ENCODE measurements at places on chromosomes 13 and 19.

- no peak for DNase-seq
Measured at GRCh38 chr13:40470660-40471059, 195.8 kb downstream of the FOXO1 start.

- DNase-seq = peak; percentile 77
Measured at GRCh38 chr19:16897029-16897855, 8.4 kb downstream of the F2RL3 start.

DNA sequence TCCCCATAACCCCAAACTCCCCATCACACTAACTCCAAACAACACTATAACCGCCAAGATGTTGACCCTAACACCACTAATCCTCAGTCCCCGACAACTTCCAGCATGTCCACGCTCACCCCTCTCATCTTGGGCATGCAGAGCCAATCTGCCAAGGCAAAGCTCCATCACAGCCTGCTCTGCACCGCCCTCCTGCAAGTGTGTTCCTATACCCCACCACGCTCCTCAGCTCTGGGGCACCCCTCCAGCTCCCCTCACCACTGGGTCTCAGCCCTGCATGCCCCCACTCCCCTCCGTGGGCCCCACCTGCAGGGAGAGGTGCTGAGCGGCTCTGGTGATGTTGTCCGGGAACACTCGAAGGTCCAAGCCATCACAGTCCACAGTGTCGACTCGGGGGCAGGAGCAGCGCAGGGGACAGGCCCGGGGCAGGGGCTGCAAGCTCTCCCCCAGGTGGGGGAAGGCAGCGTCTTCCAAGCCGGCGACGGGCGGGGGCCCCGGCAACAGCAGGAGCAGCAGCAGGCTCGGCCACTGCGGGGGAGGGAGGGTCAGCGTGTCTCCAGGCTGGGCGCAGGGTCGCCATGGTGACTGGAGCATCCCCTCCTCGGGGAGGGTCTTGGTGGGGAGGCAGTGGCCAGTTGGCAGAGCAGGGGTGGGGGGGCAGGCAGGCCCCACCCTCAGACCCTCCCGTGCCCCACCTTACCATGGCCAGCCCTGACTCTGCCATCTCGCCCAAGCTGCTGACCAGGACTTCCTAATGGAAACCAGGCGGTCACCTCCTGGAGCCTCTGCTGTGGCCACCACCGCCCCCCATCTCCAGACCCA, 527 bp downstream of the PODNL1 start:
- DNase-seq = no peak

DNA sequence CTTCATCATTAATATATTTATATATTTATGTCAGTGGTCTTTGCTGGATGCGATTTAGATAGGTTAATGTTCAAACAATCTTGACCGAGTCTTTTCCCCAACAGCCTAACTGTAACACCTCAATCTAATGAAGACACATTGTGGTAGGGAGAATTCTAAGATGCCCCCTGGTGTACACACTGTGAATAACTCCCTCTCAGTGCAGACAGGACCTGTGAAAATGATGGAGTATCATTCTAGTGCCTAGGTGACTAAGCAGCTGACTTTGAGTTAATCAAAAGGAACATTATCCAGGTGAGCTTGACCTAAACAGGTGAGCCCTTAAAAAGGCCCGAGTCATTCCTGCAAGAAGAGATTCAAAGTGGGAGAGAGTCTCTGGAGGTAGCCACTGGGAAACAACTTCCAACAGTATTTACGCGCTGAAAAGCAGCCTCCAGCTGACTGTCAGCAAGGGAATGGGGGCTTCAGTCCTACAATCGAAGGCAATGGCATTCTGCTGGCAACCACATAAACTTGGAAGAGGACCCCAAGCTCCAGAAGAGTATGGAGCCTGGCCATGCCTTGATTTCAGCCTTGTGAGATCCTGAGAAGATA, 28.0 kb upstream of the KBTBD7 start:
- peak; percentile 48 for DNase-seq

- no peak for DNase-seq
Measured at GRCh38 chr13:40598569-40598968, 67.9 kb downstream of the FOXO1 start.

- no peak for DNase-seq
Measured at GRCh38 chr13:76677043-76677442, 209.2 kb downstream of the KCTD12 start.

GRCh38 chr13:44131069-44131614, 242.5 kb upstream of the SERP2 start:
- DNase-seq = no peak

DNA sequence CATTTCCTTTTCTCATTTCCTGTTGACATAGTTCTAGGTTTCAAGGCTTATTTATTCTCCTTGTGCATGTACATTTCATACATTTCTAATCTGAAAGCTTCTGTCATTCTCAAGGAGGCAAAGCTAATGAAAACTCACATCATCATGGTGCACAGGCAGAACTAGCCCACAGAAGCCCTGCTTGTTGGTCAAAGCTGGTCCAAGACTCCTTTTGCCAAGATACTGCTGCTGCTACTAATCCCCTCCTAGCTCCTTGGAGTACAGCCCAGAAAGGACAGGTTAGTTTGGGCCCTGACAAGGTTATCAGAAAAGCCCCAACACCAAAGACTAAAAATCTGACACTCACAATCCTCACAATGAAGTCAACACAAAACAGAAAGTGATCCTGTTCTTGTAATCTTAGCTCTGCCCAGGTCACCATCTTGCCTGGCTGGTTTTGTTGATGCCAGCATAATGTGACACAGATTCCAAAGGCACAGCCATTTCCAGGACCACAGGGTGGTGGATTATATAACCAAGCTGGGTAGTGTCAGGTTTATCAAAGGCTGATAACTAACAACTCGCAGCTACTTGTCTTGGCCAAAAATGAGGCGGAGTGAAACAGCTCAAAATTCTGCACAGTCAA, 417.4 kb downstream of the NDFIP2 start:
- DNase-seq = no peak

DNA sequence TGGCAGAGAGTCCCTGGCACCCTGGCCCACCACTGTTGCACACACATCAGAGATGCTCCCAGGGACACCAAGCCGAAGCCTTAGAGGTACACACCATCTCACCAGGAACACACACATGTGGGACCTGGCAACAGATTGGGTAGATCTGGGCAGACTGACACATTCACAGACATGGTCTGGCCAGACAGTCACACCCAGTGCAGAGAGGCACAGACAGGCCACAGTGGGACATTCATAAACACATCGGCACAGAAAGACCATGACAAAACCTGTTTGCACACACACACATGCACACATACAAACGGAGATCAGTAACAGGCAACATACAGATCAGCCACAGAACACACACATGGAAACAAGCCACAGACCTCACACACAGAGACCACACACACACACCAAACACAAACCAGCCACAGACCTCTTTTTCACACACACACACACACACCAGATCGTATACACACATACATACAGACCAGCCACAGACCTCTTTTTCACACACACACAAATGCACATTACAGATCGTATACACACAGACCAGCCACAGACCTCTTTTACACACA, 6.3 kb upstream of the JUNB start:
- DNase-seq = peak; percentile 27

DNA sequence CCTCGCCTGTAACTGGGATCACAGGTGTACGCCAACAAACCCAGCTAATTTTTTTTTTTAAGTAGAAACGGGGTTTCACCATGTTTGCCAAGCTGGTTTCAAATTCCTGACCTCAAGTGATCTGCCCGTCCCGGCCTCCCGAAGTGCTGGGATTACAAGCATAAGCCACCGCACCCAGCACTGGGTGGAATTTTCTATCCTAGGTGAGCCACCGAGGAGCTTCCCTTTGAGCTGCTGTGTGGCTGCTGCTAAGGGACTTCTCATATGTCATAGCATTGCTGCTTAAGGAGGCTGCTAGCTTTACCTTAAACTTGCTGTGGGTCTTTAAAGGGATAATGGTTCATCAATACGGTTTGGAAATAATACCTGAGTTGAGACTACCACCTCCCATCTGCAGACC, 2.9 kb upstream of the AMER2 start:
- no peak for DNase-seq

DNA sequence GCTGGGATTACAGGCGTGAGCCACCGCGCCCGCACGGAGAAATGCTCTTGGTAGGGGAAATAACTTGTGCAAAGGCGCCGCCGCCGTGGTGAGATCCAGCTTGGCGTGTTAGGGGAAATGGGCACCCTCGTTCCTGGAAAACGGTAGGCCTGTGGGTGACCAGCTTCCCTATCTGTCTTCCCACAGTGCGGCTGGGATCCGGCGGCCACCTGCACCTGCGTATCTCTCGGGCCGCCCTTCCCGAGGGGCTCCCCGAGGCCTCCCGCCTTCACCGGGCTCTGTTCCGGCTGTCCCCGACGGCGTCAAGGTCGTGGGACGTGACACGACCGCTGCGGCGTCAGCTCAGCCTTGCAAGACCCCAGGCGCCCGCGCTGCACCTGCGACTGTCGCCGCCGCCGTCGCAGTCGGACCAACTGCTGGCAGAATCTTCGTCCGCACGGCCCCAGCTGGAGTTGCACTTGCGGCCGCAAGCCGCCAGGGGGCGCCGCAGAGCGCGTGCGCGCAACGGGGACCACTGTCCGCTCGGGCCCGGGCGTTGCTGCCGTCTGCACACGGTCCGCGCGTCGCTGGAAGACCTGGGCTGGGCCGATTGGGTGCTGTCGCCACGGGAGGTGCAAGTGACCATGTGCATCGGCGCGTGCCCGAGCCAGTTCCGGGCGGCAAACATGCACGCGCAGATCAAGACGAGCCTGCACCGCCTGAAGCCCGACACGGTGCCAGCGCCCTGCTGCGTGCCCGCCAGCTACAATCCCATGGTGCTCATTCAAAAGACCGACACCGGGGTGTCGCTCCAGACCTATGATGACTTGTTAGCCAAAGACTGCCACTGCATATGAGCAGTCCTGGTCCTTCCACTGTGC, 2.4 kb downstream of the GDF15 start:
- peak; percentile 82 for DNase-seq

GRCh38 chr13:40152145-40152544, 496.7 kb downstream of the COG6 start:
- no peak for DNase-seq

DNA sequence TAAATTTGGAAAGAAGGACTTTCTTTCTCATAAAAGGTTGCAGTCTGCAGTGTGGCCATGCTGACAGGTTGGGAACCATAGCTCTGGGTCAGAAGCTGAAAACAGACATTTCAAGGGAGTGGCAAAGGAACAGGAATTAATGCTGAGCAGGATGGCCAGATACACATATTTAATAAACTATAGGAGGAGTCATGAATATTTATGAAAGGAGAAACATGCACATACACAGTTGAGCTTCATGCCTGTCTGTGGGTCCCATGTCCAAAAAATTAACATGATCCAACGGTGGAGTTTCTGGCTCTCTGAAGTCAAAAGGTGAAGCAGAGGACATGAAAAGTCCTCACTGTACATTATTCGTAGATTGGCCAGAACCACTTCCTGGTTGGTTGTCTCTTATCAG, 2556.0 kb downstream of the PCDH9 start:
- no peak for DNase-seq

DNA sequence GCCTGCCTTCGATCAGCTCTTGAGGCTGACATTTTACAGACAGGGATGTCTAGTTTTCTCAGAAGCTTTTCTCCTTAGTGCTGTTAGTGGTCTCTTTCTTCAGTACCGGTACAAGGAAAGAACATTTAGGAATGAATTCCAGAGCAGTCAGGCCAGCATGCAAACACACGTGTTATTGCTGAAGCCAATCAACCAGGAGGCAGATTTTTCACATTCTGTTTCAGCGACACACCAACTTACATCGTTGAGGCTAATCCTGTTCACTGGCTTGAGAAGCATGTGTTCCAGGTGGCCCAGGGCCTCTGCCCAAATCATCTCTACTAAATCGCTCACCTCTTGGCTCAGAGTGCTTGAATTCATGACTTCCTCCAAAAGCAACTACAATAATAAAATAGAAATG, 19.2 kb downstream of the PARP4 start:
- no peak for DNase-seq

DNA sequence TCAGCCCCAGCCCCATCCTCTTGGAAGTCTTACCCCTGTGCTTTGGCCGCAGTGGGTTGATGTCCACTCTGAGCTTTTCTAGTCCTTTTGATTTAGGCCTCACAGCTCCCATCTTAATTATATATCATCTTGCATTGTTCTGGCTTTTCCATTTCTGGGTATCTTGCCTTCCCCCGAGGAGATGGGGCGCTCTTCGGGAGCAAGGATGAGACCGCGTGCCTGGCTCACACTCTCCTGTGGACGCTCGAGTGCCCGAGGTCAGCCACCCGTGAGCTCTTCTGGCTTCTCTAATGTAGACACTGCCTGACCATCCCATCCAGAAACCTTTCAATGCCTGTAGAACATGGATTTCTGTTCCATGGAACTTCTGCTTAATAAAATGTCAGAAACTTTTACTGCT, 53.5 kb upstream of the GPR183 start:
- DNase-seq = no peak

GRCh38 chr13:29746148-29746677, 104.2 kb downstream of the UBL3 start:
- no peak for DNase-seq

DNA sequence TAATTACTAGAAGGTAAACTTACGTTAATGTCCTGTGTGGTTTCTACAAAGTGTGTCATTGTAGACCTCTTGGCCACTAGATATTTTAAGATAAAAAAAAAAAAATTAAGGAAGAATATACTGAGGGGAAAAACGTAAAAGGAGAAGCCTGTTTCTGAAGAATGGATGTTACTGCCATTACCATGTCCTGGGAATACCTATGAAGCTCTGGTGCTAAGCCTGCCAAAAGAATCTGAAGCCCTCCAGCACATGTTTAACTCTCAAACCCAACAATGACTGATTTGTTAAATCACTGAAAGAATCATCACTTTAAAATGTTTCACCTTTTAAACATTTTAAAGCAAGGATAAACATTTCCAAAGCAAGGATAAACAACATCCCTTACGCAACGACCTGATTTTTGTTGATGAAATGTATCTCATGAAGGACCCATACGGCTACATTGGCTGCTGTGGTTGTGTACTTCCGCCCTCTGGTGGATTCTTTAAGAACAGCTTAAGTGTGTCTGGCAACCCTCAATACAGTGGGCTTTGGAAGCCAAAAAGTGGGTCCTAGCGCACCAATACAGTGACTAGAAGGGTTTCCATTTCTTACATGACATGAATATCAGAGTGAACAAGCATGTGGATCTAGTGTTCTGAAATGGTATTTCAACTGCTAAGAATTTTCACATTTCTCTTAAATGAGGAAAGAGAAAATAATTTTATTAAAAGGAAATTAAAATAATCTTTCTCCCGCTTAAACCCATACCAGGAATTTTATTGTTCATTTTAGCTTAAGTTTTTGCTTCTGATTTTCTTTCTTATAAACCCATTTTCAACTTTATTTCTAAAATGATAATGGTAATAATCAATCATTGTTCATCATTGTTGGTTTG, 74.5 kb upstream of the RAP2A start:
- peak; percentile 22 for DNase-seq

GRCh38 chr13:33323801-33324510, 38.4 kb upstream of the STARD13 start:
- no peak for DNase-seq

- peak; percentile 94 for DNase-seq
Measured at GRCh38 chr19:58326914-58327726, at the start of gene ZSCAN22. TSS of gene ZSCAN22 (plus strand) at chr19:58326994. CDS start at chr19:58334803, 7,809 bp downstream.

All from activated CD4-positive, alpha-beta T cell treated with anti-CD3 and anti-CD28 coated beads, Interleukin-2, amount 50 U/mL, for 48 hours (primary cell).